ENCODE measurements at places on chromosomes 6 and 20. TPM values are rescaled to one million over a fixed set of nuclear protein-coding genes. Genes with fewer than 3 reads are reported as not detected.

Gene ID4
- 29.2 TPM for total RNA-seq

Gene SLC24A3
- total RNA-seq: 0.31 TPM

Gene SNX3
- total RNA-seq: 67.8 TPM

Gene KCNK5
- total RNA-seq: 5.7 TPM

Gene SH3BGRL2
- 47.0 TPM for total RNA-seq

Gene MRAP2
- 0.75 TPM for total RNA-seq

Gene FNDC1
- not detected for total RNA-seq

Gene WFDC10B
- total RNA-seq: not detected

Gene MYCT1
- total RNA-seq: not detected

Gene TXLNB
- 0.06 TPM for total RNA-seq

Gene BANF2
- not detected for total RNA-seq

Gene RHAG
- total RNA-seq: not detected

Gene MYL9
- total RNA-seq: 12.4 TPM

Gene GRIK2
- total RNA-seq: 1.5 TPM

Gene C6orf163
- 2.6 TPM for total RNA-seq

Gene ARG1
- not detected for total RNA-seq

Gene CPNE1
- 189 TPM for total RNA-seq

Gene SMIM13
- total RNA-seq: 5.4 TPM

Gene SAMD10
- 0.19 TPM for total RNA-seq

Gene ZC2HC1B
- not detected for total RNA-seq

Gene BACH2
- total RNA-seq: 3.9 TPM

Gene CLDN20
- total RNA-seq: not detected

Gene ZNF391
- total RNA-seq: 16.5 TPM

Gene EYA4
- 2.3 TPM for total RNA-seq

Gene UBE2C
- total RNA-seq: 325 TPM
